G401 (cell line): ENCODE measurements at places on chromosomes 6 and 20. TPM values are rescaled to one million over a fixed set of nuclear protein-coding genes. Genes with fewer than 3 reads are reported as not detected.

DNA sequence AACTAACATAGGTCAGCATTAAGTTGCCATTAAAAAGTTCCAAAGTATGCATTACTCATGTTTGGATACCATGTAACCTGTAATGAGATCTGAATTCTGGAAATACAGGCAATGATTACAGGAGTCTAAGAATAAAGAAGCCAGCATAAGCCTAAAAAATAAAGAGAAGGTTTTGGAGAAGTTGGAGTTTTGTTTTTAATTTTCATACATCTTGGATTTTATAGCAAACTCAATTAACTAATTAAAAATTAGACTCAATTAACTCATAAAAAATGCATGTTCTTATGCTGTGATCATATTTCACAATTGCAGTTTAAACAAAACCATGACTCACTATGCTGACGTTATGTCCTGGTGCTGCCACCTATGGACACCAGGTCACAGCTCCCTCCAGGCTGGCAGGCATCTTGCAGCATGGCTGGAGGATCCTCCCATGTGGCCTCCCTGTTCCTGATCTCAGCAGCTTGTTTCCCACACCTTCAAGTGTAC lies 648.8 kb upstream of the AGPAT4 start:
- peak; percentile 11 for DNase-seq

GRCh38 chr6:156718647-156719394 lies 58.4 kb upstream of the ARID1B start:
- no peak for DNase-seq

The SLC17A3 gene
- total RNA-seq = not detected in 2 replicates

DNA sequence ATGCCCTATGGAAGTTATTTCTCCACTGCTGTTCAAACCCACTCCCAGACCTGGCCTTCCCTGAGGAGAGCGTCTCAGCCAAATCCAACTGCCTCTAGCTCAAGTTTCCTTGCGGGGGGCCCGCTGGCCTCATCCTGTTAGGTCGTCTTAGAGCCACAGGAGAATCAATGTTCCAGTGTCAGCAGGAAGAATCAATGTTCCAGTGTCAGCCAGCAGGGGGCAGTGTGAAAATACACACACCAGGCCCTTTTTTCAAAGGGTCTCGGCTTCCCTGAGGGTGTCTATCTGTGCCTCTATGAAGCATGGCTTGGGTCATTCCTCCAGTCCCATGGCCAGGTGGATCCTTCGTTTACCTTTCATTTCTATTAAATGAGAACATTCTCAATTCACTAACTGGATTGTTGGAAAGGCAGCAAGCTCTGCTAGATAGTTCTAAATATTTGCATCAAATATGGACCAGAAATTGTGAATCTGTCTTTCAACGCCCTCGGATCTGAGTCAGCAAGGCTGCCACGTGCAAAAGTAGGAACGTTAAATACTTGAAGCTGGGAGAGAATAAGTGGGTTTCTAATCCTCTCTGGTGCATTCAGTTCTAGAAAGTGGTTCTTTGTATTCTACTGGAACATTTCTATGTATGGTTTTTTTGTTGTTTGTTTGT lies 19.2 kb downstream of the PRND start:
- peak; percentile 37 for DNase-seq

DNA sequence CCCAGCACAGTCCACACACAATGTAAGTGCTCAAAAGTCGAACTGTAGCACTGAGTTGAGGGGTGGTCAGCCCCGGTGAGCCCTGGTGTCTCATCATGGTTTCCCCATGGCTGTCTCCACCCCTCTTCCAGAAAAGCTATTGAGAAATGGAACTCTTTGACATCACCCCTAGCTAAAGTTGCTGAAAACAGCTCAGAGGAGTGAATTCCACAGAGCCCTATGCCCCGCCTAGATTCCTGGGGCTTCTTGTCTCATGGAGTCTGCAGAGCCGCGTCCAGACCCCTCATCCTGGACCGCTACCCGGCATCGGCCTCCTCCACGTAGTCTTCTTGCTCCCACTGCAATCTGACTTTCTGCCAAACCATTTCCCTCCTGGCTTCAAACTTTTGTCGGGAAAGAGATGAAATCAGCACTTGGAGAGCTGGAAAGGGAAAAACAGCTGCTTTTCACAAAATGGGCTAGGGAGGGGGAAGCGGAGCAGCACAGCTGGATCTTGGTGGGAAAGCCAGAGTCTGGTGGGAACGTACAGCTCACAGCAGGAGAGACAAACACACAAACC lies 132.2 kb downstream of the SNX5 start:
- DNase-seq = no peak

The TRIM31 gene
- total RNA-seq = not detected in 2 replicates

DNA sequence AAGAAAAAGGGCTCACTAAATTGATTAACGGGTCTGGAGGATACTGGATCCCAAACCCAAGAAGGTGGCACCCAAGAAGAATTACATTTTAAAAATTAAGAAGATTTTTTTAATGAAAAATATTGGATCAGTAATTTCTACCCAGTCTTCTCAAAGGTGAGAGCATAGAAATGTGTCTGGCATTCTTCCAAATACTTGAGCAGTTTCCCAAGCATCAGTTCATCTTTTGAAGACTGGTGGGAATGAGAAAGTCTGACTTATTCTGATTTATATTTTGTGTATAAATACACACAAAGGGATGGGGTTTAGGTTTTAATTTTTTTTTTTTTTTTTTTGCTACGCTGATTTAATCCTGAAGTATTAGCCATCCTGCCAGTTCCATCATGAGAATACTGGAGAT lies 3.3 kb downstream of the MGME1 start:
- DNase-seq = peak; percentile 40

DNA sequence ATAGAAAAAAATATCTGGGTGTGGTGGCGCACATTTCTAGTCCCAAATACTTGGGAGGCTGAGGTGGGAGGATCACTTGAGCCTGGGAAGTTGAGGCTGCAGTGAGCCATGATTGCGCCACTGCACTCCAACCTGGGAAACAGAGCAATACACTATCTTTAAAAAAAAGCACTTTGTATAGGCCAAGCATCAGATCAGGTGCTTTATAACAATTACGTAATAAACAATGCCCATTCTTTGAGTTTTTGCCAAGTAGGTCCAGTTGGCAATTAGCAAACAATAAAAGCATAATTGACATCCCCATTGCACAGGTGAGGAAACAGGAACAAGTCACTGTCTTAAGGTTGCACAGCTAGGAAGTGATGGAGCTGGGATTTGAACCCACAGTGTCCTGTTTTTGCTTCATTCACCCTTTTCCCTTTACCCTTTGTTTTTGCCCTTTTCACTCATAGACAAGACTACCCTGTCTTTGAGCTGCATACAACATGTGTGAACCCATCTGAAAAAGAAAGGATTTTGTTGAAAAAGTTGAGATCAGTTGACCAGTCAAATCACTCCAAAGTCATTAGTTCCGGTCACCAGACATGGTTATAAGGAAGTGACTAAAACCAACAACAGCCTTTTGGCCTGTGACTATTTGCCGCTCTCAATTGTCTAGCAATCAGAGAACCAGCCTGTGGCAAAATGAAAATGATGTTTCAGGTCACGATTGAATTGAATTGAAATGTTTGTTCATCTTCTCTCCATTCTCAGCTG lies 303.6 kb downstream of the TFAP2C start:
- DNase-seq = no peak

The ASIP gene
- total RNA-seq = not detected in 2 replicates

DNA sequence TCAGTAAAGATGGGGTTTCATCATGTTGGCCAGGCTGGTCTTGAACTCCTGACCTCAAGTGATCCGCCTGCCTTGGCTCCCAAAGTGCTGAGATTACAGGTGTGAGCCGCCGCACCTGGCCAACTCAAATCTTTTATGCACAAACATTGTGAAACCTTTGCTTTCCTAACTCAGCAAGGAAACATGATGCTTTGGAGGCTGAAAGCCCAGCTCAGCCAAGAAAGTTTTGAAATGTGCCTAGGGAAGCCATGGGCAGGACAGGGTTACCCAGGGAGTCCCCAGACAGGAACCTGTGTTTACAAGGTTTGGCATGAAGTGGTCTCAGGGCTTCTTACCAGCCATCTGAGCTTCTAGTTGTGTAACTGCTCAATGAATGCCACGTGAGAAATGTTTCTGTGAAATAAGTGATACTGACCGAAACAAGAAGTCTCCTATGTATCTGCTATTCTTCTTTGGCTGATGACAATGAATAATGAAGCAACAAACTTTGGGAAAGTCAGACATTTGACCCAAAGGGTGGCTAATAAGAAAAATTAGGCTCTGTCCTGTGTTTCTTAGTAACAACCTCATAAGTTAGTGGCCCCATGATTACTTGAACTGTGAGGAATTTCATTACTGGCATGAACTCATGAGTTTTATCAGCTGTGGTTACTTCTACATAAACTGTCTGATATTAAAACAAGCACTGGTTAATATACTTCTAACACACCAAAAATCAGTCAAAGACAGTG lies 163.5 kb downstream of the KIF6 start:
- DNase-seq = no peak

The GPX5 gene
- not detected in 2 replicates for total RNA-seq

- no peak for DNase-seq
Measured at GRCh38 chr6:7142918-7143475, 35.2 kb downstream of the RREB1 start.

The RIPOR3 gene
- 6.9 and 7.4 TPM in 2 replicates for total RNA-seq

DNA sequence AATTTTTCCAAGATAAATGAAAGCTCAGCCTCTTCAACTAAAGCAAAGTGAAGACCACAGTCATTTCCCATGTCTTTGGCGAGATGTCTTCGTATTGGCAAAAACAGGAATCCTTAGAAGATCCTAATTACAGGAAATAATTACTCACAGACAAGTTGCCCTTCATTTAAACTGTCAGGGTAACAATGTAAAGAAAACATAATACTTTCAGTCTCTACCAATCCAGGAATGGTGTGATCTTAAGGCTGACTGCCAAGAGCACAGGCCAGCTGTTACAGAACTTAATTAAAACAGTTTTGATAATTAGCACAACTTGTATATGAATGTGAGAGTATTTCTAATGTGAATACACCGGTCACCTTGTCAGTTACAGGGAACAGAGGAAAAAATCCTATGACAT lies 292.2 kb downstream of the PACRG start:
- no peak for DNase-seq

GRCh38 chr20:64164123-64164836 lies at the start of gene MYT1:
Gene MYT1, plus strand, starts transcription at chr20:64164452. Its CDS starts 34,410 bp downstream, at chr20:64198862.
- peak; percentile 87 for DNase-seq

DNA sequence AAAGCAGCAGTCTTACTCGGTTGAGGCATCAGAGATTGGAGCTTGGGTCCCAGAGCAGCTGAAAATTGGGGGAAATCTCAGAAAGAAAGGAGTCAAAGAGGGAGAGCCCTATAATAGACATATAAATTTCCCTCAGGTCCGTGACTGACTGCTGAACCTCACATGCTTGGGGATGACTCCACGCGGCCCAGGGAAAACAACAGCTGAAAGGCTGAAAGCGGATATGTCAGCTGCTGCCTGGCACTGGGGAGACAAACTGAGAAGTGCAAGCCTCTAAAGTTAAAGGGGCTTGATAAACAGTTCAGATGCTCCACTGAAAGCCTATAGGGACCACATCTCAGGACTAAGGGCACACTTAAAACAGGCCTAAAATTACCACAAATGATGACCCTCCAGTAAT lies 255.9 kb upstream of the RIN2 start:
- DNase-seq = no peak

DNA sequence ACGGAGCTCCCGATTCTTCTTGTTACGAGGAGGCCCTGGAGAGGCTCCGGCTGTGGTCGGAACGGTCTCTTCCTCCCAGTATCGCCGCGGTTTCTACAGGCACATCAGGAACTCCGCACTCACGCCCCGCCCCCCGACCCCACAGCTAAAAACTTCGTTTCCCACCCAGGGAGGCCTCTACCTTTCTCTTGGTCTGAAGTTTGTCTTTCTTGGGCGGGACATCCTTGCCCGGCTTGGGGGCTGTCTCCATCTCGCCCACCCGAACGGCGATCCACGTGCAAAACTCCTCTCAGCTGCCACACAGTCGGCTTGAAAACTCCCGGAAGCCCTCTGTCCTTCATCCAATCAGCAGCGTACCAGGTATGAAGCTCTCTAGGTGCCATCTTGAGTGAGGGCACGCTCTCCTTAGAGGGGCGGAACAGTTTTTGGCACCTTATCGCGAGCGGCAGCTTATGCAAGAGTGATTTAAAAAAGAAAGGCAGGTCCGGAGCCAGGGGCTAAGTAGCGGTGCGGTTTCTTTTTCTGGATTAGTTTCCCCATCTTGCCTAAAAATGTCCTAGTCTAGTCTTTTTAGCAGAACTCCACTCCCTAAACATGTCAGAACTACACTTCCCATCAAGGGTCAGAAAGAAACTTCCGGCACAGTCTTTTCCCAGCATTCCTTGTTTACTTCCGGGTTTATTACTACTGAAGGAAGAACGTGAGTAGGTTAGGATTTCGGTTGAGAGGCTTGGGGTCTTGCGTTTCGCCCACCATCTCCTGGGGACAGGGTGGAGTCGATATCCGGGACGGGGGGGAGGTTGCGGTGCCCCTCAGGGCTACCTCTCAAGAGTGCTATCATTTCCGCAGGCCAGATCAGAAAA lies at the start of the genes PFDN6 and WDR46:
TSS of gene PFDN6 (plus strand) at position 681 of the 863 bp plus-strand sequence. CDS start 256 bp downstream, outside the sequence.
TSS of gene WDR46 (minus strand) at position 319 of the 863 bp plus-strand sequence. CDS start at position 250, 69 bp downstream.
- DNase-seq = peak; percentile 98

DNA sequence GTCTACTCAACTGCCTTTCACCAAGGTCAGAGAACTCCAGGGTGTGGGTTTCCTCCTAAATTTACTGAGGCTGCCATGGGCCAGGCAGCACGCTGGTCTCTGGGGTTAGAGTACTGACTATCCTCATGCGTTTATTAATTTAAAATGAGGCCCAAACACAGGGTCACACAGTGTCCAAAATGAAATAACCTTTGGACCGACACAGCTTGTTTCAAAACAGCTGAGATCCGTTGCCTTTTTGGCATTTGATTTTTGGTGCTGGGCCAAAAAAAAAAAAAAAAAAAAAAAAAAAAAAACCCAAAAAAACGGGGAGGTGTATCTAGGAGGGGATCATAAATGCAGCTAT lies 14.6 kb upstream of the TOX2 start:
- DNase-seq = no peak

GRCh38 chr20:48839154-48839917 lies 11.5 kb upstream of the PREX1 start:
- no peak for DNase-seq

The TRIM15 gene
- total RNA-seq = not detected in 2 replicates

- no peak for DNase-seq
Measured at GRCh38 chr20:14434384-14435136, 97.1 kb upstream of the FLRT3 start.

- DNase-seq = no peak
Measured at GRCh38 chr20:33765592-33765991, 33.8 kb downstream of the ZNF341 start.

The GCM1 gene
- not detected in 2 replicates for total RNA-seq

- DNase-seq = no peak
Measured at GRCh38 chr20:50389438-50389807, 120.8 kb upstream of the PTPN1 start.

- DNase-seq = no peak
Measured at GRCh38 chr6:1233924-1234323, 78.0 kb upstream of the FOXQ1 start.
